Activated CD4-positive, CD25-positive, alpha-beta regulatory T cell (primary cell): ENCODE measurements at places on chromosomes 4 and X.

DNA sequence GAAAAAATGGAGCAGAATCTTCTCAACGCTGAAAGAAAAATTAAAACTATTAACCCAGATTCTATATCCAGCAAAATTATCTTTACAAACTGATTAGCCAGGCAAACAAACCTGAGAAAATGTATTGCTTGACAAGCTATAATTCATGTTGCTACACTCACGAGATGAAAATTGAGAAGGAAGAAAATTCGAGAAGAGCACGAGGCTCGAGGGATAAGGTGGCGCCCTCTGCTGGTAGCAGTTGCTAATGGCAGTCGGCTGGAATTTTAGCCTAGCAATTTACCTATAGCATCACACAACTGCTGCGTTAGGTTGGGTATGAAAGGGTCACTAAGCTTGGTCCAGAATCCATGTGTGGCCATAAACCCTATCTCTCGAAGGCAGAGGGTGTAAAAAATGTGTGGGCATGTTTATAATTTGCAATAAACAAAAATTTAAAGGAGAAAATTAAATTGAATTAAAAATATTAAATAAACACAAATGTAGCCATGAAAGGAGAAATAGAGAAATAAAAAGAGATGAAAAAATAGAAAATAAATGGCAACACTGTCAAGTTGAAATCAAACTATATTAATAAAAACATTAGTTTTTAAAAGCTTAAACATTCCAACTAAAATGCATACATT is 126.6 kb downstream of the PPP4R3C start:
- DNase-seq = no peak

GRCh38 chrX:12128017-12128416 is 10.3 kb upstream of the FRMPD4 start:
- DNase-seq = no peak

DNA sequence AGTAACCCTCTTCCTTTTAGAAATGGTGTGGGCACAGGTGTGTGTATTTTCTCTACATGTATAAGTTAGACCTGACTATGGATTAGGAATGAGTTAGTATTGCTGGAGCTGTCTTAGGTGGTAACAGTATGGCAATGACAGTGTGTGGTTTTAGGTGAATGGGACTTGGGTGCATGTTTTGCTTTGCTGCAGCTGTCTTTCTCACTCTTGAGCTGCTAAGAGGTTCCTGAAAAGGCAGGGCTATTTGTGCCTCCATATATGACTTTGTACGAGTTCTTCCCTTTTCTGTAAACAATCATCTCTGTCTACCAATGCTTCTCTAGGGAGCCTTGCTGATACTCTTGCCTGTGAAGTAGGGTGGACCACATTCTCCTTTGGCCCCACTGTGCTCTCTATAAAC is 234.8 kb upstream of the HHIP start:
- DNase-seq = no peak

DNA sequence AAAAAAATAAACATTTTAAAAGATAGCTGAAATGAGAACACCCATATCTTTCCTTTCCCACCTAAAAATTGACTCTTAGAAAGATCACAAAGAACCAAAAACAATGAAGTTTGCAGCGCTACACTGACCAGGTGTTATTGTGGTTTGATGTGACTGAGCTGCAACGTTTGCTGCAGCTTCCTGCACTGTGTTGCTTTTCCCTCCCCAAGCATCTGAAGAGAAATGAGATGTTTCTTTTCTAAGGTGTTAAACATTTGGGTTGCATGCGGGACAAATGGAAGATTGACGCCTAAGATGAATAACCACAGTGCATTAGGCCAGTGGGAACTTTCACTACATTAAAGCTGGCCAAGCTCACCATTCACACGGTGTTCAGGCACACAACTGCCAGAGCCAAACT is 8.9 kb downstream of the LEF1 start:
- DNase-seq = no peak

GRCh38 chrX:19695884-19696283 is 180.6 kb upstream of the MAP3K15 start:
- no peak for DNase-seq

DNA sequence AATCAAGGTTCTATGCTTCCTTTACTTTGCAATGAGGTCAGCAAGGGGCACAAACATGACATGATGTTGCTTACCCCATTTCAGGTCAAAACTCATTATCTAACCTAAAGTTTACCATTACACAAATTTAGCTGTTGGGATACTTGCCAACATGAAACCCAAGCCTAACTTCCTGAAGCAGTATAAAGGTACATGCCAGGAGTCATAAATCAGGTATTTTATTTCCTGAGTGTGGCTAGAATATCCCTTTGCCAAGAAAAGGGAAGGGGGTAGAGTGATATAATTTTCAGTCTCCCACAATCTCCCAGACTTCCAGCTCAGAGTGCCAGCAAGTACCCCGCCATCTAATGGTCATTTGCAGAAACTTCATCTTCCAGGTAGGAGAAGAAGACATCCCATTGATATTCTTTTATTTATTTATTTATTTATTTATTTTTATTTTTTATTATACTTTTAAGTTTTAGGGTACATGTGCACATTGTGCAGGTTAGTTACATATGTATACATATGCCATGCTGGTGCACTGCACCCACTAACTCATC is 136.6 kb downstream of the NEXMIF start:
- DNase-seq = no peak

DNA sequence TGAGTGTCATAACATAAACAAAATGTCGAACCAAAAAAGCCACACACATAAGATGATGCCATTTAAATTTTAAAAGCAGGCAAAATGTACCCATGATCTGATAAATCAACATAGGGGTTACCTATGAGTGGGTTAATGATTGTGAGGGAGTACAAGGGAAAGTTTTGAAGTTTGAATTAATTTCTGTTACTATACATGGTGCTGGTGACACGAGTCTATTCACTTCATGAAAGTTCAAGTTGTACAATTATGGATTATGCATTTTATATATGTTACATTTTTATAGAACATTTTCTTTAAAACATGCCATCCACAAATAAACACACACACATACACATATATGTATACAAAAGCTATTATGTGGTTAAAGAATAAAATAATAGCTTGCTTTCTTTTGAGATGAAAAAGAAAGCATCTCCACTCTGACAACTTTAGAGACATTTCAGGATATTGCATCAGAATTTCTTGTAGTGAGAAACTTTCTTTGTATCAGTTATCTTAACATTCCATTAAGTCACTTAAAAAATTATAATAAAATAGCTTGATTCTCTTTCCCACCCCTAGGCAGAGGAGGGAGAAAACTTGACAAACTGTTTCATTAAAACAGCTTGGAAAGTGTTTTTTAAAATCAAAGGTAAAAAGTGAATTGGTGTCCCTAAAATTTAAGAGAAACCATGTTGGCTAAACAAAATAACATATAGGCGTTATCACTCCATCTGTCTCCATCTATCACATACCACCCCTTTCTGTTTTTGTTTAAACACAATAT is 891.8 kb upstream of the NDST4 start:
- DNase-seq = no peak

DNA sequence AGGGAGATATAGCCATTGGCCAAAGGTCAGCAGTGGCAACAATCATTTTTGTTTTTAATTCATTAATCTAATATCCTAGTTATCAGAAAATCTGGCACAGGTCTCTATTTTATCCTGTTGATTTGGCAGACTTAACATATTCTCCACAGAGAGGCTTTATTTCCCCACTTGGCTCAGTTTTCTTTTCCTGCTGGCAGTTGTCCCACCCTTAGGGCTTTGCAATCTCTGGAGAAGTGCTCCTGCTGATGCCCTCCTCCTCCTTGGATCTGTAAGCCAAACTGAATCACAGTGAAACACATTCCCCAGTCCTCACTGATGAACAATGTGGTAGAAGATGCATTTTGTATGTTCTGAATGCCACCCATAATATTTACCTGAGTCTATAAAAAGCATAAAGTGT is 889.7 kb downstream of the PDHA2 start:
- no peak for DNase-seq

DNA sequence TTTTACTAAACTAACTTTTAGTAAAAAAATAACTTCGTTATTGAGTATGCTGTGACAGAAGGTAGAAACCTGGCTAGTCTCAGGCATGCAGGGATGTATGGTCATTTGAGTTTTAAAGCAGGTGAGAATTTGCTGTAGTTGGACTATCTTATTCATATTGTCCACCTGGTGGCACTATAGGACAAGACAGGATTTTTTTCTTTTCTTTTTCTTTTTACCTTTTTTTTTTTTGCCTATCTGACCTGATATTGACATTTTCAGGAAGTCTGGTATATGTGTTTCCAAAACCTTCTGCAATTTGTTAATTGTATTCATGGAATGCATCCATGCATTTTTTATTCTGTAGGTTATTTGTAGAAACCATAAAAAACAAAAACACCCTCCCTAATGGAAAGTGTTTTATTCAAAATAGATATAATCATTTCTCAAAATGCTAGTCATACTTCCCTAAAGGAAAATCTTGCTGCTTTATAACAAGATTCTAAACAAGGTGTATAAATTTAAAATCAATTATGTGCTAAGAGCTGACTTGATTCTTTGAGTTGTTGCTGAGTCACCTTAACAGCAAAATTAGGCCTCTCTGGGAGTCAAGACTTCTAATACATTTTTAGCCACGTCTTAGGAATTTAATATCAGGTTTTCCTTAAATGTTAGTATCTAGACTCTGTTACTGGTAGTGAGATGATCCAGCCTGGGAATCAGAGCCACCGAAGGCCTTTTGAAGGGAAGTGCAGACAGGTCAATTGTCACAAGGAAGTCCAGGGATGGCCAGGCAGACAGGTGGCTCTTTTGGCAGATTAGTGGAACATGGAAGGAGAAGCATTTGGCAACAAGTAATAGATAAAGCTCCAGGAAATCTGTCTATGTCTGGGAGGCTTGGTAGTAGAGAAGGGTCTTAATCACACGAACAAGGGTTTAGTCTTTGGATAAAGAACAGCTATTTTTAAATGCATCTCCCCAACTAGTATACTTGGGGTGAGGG is 201.3 kb upstream of the GNPDA2 start:
- no peak for DNase-seq
